AG10803 (cell line): ENCODE measurements at places on chromosomes 5 and 9.
A peak's percentile ranks its signal among the peaks of the same experiment; 100 is the strongest.

DNA sequence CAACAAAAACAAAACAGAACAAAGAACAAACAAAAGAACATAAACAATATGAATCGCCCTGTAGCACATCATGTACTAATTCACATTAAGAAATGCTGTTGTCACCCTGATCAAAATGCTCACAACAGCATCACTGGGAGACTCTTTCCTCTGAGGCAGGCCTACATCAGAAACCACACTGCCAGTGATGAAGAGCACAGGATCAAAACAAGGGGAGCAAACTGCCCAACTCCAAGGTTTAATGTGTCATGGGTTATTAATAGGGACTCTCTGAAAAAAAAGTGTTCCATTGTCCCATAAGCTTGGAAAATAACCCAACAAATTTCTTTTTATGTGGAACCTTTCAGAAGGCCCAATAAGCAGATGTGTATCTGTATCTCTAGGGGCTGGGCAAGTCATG is 74.2 kb downstream of the PTPN3 start:
- no peak for DNase-seq

DNA sequence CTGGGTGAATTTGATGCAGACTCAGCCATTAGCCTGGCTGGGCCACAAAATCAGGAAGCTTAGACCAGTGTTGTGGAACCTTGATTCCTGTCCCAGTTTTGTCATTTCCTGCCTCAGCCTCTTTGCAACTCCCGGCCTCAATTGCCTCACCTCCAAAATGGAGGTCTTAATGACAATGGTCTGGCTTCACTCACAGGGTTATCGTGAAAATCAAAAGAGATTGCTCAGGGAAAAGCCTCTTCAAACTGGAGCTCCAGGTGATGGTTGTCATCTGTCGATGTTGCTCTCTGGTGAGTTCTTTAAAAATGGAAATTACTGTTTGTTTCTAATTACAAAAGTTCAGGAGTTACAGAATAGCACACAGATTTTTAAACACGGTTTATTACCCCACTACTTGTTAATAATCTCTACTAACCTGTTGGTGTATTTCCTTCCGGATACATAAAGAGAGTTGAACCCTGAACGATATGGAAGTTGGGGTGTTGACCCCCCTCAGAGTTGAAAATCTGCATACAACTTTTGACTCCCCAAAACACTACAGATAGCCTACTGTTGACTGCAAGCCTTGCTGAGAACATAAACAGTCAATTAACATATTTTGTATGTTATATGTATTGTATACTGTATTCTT is 109.9 kb upstream of the CPEB4 start:
- no peak for DNase-seq

GRCh38 chr9:117957267-117957666 is 253.1 kb downstream of the TLR4 start:
- DNase-seq, result no peak

- no peak for DNase-seq
These were observed 1262.0 kb upstream of the DMAC1 start for GRCh38 chr9:9061627-9062026.

DNA sequence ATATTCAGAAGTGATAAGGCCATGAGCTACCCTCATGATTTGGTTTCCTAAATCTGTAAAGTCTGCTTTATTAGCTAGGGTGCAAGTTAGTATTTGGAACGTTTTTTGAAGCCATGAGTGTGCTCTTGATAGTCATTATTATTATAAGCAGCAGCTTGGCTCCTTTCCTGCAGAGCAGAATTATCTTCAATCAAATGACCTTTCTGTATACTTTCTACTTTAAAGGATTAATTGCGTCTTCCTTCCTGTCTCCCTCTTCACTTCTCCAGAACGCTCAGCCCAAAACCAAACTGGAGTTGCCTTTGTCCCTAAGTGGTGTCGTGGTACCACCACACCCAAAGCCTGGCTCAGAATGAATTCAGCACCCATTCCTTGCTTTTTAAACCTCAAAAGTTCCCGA is 211.3 kb downstream of the ARHGAP26 start:
- no peak for DNase-seq

DNA sequence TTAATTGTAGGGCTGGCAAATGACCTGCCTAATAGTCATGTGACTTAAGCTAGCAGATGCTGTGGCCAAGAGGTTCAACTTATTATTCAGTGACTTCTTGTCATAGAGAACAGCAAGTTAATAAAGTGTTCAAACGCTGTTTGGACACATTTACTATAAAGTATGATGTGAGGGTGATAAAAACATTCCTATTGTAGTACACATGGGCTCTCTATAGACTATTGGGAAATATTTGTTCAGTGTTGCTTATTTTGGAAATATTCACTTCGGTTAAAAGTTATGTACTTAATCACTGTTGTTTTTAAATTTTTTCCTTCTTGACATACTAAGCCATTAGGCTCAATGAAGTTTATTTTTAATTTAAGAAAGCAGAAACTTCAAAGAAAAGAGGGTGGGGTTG is 345.0 kb downstream of the NNT start:
- peak; percentile 45 for DNase-seq

DNA sequence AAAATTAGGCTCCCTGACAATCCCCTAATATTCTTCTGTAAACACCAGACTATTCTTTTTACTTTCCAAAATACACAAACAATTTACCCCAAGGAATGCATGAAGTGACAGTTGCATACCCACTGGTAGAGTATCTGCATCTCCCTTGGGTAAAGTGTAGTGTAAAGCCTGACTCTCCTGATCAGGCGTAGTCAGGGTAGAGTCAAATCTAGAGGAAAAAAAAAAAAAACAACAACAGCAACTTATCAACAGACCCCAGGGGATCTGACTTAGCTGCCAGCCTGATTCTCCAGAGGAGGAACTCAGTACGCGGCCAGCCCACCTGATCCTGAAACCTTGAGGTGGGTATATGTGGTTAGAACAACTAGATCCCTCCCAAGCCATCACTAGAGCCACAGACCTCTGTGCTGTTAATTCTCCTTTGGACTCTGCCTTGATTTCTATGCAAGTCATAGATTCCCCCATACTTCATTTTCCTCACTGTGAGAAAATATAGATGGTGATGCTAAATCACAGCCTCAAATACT is 61.0 kb downstream of the ZNF608 start:
- no peak for DNase-seq

- DNase-seq, result peak; percentile 59
These were observed 16.2 kb downstream of the SIL1 start for GRCh38 chr5:139181835-139182452.

DNA sequence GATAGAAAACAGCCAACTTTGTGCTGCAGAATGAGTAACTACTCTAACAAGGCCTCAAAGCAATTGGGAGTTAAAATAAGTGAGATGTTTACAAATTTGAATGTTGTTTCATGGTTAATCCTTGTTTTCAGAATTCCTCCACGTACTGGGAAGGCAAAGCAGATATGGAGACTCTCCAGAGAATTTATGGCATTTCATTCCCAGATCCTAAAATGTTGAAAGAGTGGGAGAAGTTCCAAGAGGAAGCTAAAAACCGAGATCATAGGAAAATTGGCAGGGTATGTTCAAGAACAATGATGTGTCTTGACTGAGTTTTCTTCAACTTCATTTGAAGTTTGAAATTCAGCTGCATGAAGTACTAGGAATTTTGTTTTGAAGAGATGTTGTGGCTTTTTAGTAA is 16.4 kb downstream of the TARS1 start:
- peak; percentile 82 for DNase-seq

GRCh38 chr5:96074870-96075269 is 113.2 kb upstream of the ELL2 start:
- no peak for DNase-seq

DNA sequence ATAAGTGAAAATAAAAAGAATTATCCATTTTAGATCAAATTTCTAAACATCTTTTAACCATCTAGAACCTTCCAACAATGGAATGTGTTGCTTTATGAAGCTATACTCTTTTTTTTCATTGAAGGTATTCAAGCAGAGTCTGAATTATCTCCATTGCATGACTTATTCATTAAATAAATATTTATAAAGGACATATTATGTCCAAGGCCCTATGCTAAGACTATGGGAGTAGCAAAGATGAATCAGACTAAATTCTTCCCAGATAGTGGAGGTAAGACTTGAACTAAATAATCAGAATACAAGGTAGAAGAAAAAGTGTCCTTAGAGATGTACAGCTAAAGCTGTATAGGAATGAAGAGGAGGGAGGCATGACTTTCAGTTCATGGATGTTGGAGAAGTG is 215.5 kb upstream of the RGMB start:
- no peak for DNase-seq

- peak; percentile 85 for DNase-seq
These were observed 62.5 kb upstream of the PLPP1 start for GRCh38 chr5:55597014-55597981.

DNA sequence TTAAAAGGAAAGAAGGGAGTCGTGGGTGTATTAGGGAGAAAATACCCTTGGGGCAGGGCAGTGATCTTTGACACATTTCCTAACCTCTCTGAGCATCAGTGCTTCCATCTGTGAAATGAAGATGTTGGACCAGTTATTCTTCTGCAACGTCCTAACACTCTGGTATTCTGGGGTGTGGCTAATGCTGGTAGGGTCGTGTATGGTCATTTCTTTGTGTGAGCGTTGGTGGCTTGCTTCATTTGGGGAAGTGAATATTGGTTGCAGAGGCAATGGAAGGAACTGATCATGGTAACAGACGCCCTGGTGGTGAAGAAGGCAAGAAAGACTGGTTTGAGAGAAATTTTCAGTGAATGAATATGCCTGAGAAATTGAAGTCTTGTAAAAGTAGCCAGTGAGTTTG is 67.9 kb upstream of the TTC23L start:
- DNase-seq, result no peak

GRCh38 chr5:35908228-35908627 is 30.2 kb downstream of the CAPSL start:
- no peak for DNase-seq

- DNase-seq, result peak; percentile 53
These were observed 27.3 kb downstream of the NR6A1 start for GRCh38 chr9:124743686-124744348.
